ENCODE measurements at places on chromosomes 3 and 15.
A peak's percentile ranks its signal among the peaks of the same experiment; 100 is the strongest.

- DNase-seq = no peak
These were observed 40.7 kb upstream of the PSMD6 start for GRCh38 chr3:64063983-64064438.

DNA sequence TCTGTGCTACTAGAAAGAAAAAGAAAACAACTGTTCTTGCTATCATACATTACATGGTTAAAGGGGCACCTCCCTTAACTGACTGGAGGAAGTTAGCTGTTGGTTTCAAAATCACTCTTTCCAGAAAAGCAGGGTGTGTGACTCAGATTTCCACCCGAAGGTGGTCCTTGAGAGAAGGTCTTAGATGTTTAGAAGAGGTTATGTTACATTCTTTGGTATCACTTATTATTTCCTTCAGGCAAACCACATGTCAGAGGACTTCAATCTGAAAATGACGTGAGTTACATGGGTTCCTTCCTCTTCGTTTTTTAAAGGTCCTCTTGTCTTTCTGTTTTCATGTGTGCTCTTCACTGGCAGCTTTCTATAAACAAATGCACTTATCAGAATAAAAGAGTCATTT is 307.9 kb upstream of the CBLB start:
- DNase-seq = peak; percentile 20

- DNase-seq = peak; percentile 41
These were observed 46.8 kb upstream of the SLC6A1 start for GRCh38 chr3:10945683-10946287.

DNA sequence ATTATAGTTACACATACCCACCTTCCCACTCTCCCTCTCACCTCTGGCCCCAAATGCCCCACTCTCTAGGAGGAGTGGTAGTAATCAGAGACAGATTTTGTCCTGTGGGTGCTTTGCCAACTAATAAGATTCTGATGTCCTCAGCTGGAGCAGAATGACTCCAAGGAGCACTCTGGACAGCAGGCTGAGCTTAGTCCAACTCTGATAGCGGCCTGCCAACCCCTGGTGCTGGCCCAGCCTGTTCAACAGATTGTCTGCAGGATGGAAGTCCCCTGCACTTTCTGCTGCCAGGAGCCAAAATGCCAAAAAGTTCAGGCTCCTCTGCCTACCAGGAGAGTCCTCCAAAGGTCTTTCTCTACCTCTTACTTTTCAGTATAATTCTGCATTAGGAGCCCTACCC is 160.5 kb upstream of the UMPS start:
- no peak for DNase-seq

DNA sequence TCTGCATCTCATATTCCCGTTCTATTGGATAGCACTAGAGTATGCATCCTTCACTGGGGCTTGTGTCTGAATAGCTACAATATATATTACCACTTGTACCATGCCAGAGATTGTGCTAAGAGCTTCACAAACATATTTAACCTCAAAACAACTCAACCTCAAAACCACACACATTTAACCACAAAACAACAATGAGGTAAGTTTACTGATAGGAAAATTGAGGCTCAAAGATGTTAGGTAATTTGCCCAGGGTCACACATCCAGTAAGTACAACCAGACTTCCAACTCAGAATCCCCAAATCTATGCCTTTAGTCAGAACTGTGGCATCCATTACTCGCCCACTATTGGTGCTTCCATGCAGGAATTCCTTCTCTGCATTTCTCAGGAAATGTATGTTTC is 220.0 kb downstream of the FAM43A start:
- no peak for DNase-seq

GRCh38 chr3:151835751-151836525 is 22.0 kb downstream of the AADAC start:
- DNase-seq = no peak

GRCh38 chr3:38062809-38063208 is 23.8 kb downstream of the DLEC1 start:
- no peak for DNase-seq

DNA sequence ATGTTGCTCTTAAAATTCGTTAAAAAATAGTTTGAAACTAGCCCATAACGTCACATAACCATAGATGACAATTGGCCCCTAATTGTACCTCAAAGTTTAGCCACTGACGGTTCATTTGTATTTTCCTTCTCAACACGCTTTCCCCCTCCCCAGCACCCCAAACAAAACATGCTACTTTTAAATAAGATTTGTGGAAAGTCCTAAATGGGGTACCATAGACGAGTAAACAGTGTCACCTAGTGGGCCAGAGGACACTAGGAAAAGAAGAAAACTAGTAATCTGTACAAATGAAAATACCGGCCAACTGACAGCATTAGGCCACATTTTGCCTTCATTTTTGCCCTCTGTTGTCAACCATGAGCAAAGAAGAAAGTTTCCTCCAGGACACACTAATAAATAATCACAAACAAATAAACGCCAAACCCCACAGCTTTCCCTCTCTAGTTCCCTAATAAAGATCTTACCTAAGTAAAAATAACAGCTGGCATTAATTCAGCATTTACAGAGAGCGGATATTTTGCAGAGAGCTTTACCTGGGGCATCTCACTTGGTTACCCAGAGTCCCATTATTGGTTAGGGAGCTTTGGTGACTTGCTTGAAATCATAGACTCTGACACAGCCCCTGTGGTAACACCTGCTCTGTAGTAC is 175.1 kb upstream of the ATP11B start:
- no peak for DNase-seq

DNA sequence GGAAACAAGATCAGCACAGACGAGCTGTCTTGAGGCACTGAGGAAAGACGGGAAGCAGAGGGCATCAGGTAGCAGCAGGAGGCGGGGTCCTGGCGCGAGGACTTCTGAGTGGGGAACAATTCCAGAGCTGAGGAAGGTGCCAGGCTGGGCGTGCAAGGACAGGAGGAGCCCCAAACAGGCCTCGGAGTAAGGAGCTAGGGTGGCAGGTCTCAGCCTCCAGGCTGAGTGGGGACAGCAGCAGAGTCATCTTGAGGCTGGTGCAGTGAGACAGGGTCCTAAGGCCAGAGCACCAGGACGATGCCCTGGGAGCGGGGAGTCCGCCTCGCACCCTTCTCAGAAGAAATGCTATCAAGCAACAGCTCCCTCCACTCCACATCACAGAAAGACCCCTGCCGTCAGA is 78.4 kb downstream of the PCSK6 start:
- no peak for DNase-seq

DNA sequence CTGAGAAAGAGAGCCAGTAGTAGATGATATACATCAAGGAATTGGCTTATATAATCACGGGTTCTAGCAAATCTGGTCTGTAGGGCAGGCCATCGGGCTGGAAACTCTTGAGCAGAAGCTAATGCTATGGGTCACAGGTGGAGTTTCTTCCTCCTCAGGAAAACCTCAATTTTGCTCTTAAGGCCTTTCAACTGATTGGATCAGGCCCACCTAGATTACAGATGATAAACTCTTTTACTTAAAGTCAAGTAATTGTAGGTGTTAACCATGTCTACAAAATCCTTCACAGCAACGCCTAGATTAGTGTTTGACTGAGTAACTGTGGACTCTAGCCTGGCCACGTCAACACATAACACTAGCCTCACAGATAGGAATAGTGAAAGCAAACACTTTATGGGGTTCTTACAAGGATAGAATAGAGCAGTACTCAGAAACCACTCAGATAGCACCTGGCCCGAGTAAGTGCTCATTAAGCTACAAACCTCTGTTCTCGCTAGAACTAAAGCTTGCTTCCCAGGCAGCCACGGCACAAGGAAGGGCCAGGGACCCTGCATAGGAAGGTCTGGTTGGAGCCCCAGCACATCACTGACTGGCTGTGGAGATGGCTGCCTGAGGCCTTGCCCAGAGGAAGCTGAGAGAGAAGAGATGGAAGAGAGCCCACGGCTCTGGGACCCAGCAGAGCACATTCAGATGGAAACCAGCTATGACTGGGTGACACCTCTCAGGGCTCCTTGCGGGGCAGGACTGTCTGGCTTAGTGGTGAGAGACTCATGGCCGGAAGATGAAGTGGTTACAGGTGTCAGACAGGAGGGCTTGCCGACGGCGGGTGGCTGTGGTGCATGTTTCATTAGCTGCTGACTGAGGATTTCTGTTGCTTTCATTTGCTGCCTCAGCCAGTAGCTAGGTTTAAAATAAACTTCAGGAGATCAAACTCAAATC is 202.5 kb upstream of the TLE3 start:
- peak; percentile 70 for DNase-seq

- no peak for DNase-seq
These were observed 242.5 kb downstream of the ATP8B4 start for GRCh38 chr15:49876401-49877038.

- no peak for DNase-seq
These were observed 286.4 kb downstream of the UBE2E2 start for GRCh38 chr3:23489300-23490158.

DNA sequence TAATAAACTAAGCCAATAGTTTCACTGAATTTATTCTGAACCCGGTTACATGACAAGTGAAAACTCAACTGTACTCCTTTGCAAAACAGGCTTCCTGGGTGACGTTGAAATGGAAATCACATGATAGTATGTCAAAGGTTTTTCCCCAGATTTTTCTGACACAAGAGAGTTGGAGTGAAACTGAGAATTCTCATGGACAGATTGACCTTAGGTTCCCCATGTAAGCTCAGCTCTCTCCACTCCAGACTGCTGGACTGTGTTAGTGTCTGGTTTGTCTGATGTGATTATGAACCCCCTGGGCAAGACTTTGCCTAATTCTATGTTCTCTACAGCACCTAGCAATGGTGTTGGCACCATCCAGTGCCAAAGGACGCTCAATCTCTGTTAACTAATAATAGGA is 219.7 kb upstream of the COL8A1 start:
- DNase-seq = no peak

DNA sequence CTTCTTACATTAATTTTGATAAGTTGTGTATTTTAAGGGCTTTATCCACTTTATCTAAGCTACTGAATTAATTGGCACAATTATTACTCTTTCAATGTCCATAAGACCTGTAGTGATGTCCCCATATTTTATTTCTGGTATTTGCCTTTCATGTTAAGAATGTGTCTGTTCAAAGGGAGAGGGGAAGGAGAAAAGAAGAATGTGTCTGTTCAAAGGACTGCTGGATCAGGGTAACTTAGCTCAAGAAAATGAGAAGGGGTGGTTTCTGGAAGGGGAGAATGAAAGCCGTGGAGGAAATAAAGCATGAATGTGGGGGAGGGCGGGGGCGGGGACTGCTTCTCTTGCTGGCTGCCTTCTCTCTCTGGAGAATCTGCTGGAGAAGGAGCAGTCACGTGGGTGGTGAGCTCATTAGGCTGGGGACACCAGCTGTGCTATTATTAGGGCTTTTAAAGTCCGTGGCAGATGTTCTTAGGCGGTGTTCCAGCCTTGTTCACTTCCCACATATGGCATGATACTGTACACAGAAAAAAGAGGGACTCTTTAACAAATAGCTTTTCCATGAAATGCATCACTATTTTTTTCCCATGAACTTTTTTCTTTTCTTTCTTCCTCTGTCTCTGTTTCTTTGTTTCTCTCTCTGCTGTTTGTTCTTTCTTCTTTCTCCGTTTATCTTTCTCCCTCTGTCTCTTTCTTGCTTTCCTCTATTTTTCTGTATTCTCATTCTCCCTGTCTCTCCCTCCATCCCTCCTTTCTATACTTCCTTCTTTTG is 63.7 kb upstream of the ULK4 start:
- no peak for DNase-seq

GRCh38 chr3:142152384-142152783 is 3.0 kb upstream of the TFDP2 start:
- DNase-seq = no peak

DNA sequence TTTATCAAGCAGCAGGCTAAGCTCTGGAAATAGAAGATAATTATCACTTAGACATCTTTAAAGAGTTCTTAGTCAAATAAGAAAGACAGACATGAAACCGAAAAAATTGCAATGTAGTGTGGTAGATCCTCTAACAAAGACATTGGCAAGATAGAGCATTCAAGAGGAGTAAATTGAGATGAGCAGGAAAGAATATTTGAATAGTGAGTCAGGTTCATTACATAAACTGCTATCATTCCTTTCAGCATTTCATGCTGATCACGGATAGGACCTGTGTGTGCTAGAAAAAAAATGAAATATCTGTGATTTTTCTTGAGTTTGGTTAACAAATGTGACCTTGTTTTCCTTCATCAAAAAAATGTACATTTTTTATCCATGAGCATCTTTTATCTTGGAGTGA is 460.9 kb downstream of the OTOL1 start:
- DNase-seq = no peak

DNA sequence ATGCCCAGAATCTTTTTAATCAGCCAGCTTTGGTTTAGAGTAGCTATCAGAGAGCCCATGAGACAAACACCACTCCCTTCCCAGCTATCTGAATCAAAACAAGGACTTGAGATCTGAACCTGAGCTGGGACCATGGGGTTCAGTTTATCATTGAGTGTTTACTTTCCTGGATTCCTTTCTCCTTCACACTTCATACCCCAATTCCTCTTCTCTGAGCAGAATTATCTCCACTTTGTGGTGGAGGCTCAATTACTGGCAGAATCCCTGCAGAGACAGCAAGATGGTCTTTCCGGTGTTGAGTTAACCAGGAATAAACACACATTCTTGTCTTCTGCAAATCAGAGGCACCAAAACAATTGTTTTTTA is 102.4 kb downstream of the RPL22L1 start:
- no peak for DNase-seq

GRCh38 chr15:29095746-29096145 is 173.9 kb downstream of the NSMCE3 start:
- DNase-seq = no peak

GRCh38 chr3:4695846-4696245 is 202.7 kb downstream of the ITPR1 start:
- no peak for DNase-seq

DNA sequence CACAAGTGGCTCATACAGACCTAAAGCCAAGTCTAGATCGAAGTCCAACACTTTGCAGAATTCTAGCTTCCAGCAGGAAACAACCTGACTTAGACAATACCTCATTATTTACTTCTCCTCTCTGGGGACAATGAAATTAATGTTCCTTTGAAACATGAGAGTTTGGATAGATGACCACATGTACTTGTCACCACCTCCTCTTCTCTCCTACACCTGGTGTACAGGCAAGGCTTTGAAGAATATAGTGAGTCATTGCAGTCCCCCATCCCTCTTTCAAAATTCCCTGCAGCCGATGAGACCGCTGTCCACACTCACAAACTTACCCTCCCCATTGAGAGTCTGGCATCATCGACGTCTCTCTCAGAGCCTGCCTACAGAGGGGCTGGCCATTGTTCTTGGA is 189.0 kb upstream of the HES1 start:
- DNase-seq = no peak

GRCh38 chr3:11274566-11275142 is 2.5 kb downstream of the ATG7 start:
- no peak for DNase-seq

DNA sequence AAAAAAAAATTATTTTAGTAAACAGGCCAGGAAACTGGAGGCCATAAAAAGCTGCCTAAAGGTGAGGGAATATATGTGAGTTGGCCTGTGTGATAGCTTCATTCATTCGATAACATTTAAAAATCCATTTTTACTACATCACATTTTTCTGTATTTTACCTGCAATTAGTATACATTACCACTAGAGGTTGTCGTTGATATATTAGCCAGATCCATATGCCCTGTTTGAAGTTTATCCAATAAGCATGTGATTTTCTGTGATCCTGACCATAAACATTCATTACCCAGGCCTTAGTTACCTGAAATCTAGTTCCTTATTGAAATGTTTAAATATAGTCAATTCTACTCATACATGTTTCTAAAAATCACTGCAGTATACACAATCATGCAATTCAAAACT is 71.4 kb downstream of the ARNT2 start:
- DNase-seq = no peak
